ENCODE measurements at places on chromosomes 5 and 9.
A peak's percentile ranks its signal among the peaks of the same experiment; 100 is the strongest.

GRCh38 chr5:97658116-97658900 lies 475.3 kb upstream of the RIOK2 start:
- DNase-seq: no peak

- no peak for DNase-seq
These were observed 3.7 kb downstream of the ANXA1 start for GRCh38 chr9:73155377-73155776.

DNA sequence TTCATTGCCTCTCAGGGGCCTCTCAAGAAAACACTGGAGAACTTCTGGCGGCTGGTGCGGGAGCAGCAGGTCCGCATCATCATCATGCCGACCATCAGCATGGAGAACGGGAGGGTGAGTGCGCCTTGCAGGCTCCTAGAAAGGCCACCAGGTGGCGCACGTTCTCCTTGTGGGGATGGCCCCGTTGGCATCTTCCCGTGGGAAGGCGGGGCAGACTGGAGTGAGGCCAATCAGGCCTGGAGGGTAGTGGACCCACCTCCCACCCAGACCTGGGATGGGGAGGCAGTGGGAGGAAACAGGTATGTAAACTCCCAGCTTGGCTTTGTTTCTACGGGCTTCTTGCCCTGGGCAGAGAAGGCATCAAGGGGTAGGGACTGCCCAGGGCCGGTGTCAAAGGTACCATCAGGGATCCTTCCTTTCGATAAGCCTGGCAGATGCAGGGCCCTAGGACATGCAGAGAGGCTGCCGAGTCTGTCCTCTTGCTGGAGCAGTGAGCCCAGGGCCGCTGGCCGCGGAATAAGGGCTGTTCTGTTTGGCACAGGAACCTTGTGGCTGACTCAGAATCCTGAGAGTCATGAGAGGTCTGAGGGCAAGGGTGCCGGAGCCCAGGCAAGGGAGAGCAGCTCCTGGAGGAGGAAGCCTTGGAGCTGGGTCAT lies 18.9 kb upstream of the SPTLC1 start:
- DNase-seq: peak; percentile 63

DNA sequence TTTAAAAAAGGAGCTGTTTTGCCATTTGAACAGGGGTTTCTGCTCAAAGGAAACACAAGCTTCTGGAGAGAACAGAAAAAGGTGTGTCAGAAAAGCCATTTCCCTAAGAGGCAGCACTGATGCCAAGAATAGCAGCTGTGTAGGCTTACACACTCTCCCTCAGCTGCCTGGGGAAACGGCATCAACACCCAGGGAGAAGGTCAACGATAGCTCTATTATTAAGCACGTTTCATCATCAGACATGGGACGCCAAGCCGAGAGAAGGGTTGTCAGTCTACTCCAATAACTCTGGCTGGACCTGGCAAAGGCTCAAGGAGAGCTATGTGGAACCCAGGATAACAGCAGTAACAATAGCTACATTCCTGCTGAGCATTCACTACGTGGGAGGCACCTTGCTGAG lies 314.2 kb downstream of the CDK5RAP2 start:
- DNase-seq: no peak

DNA sequence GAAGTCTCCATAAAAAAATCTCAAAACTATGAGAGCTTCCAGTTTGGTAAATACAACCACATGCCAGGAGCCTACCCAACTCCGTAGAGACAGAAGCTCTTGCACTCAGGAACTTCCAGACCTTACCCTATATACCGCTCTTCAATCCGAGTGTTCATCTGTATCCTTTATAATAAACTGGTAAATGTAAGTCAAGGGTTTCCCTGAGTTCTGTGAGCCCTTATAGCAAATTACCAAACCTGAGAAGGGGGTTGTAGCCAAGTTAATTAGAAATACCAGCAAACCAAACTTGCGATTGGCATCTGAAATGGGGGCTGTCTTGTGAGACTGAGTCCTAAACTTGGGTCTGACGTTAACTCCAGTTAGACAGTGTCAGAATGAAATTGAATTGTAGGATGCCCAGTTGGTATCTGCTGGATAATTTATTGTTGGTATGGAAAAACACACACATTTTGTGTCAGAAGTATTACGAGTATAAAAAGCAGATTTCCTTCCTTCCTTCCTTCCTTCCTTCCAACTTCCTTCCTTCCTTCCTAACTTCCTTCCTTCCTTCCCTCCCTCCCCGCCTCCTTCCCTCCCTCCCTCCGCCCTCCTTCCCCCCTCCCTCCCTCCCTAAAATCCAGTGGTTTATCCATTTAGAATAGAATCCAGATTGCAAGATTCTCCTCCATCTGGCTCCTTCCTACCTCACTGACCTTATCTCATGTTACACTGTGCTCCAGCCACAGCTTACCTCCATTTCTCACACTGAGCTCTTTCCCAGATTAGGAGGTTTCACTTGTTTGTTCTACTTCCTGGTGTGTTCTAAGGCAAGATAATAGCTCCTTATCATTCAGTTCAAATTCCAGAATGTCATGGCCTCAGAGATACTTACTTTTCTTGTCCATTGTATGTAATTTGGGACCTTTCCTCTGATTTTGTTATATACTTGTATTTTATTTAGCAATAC lies 196.7 kb downstream of the WDR70 start:
- no peak for DNase-seq

DNA sequence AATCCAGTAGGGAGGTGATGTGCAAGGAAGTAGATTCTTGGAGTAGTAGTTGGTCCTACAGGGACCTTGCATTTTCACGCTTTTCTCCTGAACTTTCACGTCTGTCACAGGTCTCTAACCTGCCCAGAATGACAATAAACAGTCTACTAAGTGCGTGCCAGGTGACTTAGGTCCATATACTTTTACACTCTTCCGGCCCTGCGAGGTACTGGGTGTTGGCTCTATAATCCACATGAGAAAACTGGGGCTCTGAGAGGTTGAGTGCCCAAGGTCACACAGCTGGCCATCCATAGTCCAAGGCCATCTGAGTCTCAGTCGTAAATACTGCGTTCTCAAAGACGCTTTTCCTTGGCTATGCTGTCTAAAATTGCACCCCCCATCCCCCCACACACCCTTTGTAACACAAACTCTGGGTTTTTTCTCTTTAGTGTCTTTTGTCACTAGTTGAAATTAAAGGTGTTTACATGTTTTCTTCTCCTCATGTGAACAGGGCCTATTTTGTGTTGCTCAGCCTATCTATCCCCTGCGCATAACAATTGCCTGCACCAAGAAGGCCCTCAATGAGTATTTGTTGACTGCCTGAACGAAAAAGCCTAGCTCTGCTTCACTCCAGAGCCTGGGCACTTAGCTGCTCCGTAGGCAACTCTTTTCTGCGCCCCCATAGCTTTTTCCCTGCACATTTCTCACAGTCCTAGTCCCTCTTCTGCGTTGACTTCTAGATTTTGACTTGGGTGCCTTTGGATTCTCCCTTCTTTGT lies 943 bp downstream of the SFXN1 start:
- no peak for DNase-seq

DNA sequence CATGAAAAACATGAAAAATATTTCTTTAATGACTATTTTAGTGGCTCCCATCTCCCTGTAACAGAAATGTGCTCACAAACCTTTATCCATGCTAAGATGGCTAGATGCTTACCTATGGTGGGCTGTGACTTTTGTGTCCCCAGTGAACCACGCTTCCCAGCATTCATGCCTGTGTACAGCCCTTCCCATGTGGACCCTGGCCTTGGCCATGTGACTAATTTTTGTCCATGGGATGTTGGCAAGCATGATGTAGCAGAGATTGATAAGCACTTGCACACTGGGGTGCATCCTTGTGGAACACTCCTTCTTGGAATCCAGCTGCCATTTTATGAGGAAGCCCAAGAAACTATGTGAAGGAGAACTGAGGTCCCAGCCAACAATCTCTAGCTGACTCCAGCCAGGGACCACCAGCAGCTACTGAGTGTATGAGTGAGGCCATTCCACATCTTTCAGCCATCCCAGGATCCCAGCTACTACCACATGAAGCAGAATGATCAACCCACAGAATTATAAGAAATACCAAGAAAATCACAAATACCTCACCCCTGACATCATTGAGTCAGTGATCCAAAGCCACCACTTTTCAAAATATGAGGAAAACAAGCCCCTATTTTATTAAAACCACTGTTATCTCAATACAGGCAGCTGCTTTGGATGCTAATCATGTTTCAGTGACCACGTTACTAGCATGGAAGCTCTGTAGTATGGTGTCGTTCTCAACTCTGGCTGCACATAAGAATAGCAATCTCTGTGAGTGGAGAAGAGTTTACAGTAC lies 16.1 kb upstream of the RAI14 start:
- DNase-seq: no peak

DNA sequence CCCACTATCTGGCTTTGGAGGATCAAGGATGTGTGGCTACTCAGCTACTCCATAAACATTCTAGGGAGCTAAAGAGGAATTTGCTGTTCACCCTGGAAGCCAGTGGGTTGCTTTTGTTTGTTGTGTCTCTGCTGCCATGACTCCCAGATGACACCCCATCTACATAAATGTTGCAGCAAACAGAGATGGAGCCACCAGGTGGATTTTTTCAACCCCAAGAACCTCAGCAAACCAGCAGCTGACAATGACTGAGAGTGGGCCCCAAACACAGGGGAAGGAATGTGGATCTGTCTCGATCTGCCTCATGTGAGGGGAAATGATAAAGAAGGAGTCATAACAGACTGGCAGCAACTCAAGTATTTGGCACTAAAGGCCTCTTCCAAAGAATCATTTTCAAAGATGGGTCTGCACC lies 132.7 kb upstream of the TNC start:
- no peak for DNase-seq

GRCh38 chr5:140299056-140299455 lies 3.8 kb downstream of the PFDN1 start:
- DNase-seq: no peak

DNA sequence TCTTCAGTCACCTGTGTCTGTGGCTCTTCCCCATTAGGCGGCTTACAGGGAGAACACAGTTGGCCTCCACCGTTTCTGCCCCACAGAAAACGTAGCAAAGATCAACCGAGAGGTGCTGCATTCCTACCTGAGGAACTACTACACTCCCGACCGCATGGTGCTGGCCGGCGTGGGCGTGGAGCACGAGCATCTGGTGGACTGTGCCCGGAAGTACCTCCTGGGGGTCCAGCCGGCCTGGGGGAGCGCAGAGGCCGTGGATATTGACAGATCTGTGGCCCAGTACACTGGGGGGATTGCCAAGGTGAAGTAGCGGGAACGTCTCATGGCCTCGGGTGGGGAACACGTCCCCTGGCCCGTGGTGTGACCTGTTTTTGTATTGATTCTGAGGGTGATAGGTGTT lies 6.5 kb downstream of the PMPCA start:
- DNase-seq: no peak

DNA sequence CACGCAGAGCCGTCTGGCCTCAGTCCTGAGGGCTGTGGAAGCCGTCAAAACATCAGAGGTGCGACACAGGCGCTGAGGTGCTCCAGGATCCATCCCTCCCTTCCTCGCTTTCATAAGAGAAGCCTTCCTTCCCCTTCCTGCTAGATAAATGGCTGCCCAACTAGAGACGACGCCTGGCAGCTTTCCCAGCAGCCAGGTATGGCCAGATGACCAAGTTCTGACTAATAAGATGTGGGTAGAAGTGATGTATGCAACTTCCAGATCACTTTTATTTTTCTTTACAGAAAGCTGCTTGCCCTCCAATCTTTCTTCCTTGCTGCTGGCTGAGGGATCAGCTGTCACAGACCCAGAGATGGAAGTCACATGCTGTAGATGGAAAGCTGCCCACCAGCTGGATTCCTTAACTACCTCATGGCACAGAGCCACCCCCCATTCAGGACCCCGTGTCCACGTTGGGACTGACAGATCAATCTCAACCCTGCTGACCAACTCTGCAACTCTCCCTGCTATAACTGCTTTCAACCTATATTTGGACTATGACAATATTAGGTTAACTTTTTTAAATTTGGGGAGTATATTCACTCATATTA lies 8.8 kb downstream of the MAPK9 start:
- no peak for DNase-seq

GRCh38 chr9:121744002-121744686 lies 92.7 kb downstream of the DAB2IP start:
- DNase-seq: peak; percentile 29

GRCh38 chr9:79263628-79264027 lies 308.1 kb upstream of the TLE4 start:
- no peak for DNase-seq

DNA sequence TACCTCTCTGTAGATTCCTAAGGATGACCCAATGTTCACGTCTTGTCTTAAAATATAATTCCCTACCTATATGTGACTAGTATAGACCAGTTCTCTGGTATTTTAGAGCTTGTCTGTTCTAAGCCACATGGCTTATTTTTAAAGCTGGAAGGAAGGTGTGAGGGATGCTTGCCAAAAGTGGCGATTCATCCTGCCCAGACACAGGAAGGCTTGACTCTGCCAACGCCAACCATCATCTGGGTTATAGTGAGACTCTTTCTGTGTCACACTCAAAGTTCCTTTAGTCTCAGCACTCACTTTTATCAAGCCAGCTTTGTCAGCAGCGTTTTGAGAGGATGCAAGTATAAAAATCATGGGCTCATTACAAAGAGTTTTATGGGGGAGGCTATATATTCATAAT lies 500.0 kb downstream of the PTPRD start:
- no peak for DNase-seq

DNA sequence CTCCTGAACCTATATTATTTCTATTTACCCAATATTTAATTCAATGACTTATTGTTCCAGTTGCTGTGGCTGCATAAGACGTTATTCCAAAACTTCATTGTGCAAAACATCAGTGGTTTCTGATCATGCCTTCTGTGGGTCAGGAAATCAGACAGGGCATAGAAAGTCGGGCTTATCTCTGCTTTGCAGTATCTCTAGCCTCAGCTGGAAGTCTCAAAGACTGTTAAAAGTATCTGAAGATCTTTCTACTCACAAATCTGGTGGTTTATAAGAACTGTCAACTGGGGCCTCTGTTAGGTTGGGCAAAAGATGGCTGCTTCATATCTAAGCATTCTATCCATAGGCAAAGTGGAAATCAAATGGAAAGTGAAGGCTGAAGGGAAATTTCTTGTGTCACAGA lies 687.7 kb upstream of the ARRDC3 start:
- no peak for DNase-seq

DNA sequence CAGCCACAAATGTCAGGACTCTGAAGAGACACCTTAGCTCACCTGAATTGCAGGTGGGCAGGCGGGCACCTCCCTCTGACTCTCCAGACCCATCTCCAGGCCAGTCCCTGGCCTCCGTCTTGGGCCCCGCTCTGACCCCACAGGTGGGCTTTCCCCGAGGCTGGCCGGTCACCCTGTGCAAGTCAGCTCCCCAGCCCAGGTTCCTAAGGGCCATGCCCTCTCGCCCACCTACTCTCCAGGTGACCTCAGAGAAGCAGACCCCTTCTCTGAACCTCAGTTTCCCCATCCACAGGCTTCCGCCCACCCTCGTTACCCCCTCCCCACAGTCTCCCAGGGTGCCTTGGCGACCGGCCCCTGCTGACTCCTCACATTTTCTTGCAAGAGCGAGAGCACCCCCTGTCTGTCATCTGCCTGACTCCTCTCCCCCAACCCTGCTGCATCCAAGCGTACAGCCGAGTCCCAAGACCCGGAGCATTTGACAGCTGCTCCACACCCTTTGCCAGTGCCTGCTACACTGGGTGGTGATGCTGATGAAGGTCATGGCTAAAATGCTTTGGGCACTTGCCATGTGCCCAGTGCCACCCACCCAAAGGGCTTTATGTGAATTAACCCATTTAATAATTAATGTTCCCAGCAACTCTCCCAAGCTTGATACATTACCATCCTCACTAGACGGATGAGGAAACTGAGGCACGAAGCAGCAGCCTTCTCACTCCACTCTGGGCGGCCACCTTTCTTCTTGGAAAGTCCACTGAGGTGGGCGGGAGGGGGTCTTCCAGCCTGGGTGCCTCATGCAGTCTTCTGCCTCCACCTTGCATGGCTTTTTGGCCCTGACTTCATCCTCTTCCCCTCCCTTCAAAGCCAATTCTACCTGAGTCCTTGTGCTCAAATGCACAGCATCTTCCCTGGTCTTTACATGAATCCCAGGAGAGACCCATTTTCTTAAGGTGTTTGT lies 51.1 kb upstream of the ORM1 start:
- DNase-seq: no peak
